ENCODE measurements at places on chromosomes 3 and 15. TPM values are rescaled to one million over a fixed set of nuclear protein-coding genes. Genes with fewer than 3 reads are reported as not detected.

GRCh38 chr3:14583548-14584091 lies 43.5 kb upstream of the GRIP2 start:
- no peak for DNase-seq

DNA sequence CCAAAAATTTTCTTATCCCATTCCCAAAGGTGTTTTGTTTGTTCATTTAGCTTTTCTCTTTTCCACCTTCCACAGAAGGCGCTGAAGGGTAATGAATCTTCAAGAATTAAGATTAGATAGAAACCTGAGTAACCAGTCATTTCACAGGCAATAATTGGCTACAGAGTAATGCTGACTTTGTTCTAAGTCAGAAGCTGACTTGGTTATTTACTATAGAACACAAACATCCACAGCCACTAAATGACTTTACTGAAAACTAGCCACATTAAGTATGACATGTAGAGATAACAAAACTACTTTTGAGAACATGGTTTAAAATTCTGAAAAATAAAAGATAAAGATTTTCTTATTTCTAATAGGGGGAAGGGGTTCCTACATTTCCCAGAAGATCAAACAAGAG lies 7.8 kb downstream of the CLDND1 start:
- DNase-seq, result no peak

GRCh38 chr3:1026395-1026794 lies 66.4 kb upstream of the CNTN6 start:
- no peak for DNase-seq

GRCh38 chr15:67813104-67813634 lies 12.1 kb upstream of the SKOR1 start:
- DNase-seq, result no peak

Gene CPNE9
- 0.16 TPM for total RNA-seq

Gene CD96
- 0.33 TPM for total RNA-seq

DNA sequence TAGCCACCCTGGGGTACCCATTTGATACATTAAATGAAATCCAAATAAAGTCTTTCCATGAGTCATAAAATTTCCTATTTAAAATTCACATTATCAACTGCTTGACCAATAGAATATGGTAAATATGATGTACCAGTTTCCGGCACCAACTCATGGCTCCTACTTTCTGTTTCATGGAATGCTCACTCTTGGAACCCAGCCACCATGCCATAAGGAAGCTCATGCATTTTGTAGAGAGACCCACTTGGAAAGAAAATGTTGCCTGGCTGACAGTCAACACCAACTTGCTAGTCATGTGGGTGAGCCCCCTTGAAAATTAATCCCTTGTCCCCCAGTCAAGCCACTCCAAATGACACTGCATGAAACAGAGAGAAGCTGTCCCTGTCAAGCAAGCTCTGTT lies 57.2 kb downstream of the WWTR1 start:
- DNase-seq, result no peak

GRCh38 chr3:120153294-120153693 lies 59.0 kb upstream of the GSK3B start:
- no peak for DNase-seq

Gene CLSTN2
- 7.0 TPM for total RNA-seq

Gene ADAMTS9
- 14.7 TPM for total RNA-seq

GRCh38 chr3:113169891-113170452 lies 41.4 kb upstream of the BOC start:
- no peak for DNase-seq

Gene CCDC50
- 52.1 TPM for total RNA-seq

Gene DET1
- 5.5 TPM for total RNA-seq

GRCh38 chr3:23244324-23245041 lies 41.4 kb downstream of the UBE2E2 start:
- no peak for DNase-seq

DNA sequence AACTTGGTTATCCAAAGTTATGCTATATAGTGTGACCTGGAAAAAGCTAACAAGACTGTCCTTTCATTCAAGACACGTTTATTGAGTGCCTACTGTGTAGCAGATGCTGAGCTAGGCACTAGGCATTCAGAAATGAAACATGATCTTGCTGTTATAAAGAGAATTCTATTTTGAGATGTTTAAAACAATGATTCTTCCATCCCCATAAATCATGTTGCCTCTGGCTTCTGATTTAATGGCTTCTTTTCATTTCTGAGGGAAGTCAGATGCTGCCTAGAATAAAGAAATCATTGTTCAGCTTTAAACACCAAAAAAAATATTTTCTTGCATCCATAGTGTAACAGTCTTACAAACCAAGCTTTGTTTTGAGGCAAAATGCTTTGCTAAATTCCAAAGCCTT lies 620.9 kb upstream of the UBE2E2 start:
- no peak for DNase-seq

GRCh38 chr15:68608206-68608843 lies 29.5 kb downstream of the CORO2B start:
- DNase-seq, result peak; percentile 94

- no peak for DNase-seq
Measured at GRCh38 chr15:60061758-60062157, 57.6 kb downstream of the FOXB1 start.

Gene PAQR5
- 0.63 TPM for total RNA-seq

- no peak for DNase-seq
Measured at GRCh38 chr3:18284716-18285115, 140.4 kb downstream of the SATB1 start.

- DNase-seq, result no peak
Measured at GRCh38 chr3:32184187-32184730, 54.2 kb upstream of the CMTM8 start.

Gene IL20RB
- total RNA-seq, result 0.44 TPM

GRCh38 chr15:64961013-64961412 lies 28.7 kb downstream of the SPG21 start:
- DNase-seq, result no peak

- no peak for DNase-seq
Measured at GRCh38 chr15:98405013-98405412, 243.3 kb upstream of the IGF1R start.

- no peak for DNase-seq
Measured at GRCh38 chr3:133161656-133162055, 123.5 kb downstream of the TMEM108 start.

DNA sequence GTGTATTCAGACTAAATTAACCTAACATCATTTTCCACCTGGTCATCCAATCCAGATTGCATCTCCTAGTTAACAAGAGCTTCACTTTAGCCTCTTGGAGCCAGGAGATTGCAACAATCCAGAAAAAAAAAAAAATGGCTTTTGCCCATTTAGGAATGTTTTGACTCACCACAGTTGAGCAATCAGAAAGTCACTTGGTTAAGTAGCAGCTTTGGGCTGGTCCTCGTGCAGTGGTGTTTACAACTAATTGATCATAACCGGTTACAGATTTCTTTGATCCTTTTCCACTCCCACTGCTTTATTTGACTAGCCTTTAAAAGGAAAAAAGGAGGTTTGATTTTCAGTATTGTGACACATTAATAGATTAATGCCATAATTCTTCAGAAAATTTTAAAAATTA lies 688.8 kb upstream of the CCDC54 start:
- no peak for DNase-seq

Gene TFG
- 114 TPM for total RNA-seq

Gene MESP2
- 0.27 TPM for total RNA-seq

Measured in left ventricle myocardium inferior (tissue), 1 donor.